Lung (tissue), 17 donors: ENCODE measurements at places on chromosomes 2 and 18. TPM values are rescaled to one million over a fixed set of nuclear protein-coding genes. Genes with fewer than 3 reads are reported as not detected.

GRCh38 chr2:169193618-169194017 lies 124.3 kb downstream of the DHRS9 start:
- H3K36me3 ChIP-seq = no peaks in the 10 kb centered on the region
- H3K4me3 ChIP-seq = no peak overlapping the region
- H3K27ac ChIP-seq = no peak overlapping the region
- no peak for DNase-seq
- no peaks in the 10 kb centered on the region for H3K4me1 ChIP-seq
- H3K27me3 ChIP-seq = no peaks in the 10 kb centered on the region

GRCh38 chr2:179927041-179927440 lies 65.6 kb upstream of the ZNF385B start:
- H3K27ac ChIP-seq = no peak overlapping the region
- no peaks in the 10 kb centered on the region for H3K27me3 ChIP-seq
- no peaks in the 10 kb centered on the region for H3K36me3 ChIP-seq

- H3K4me3 ChIP-seq = no peak overlapping the region
- no peak overlapping the region for H3K27ac ChIP-seq
- H3K36me3 ChIP-seq = no peaks in the 10 kb centered on the region
- DNase-seq = peak; percentile 68
Observed at GRCh38 chr2:30706534-30707303, 100.5 kb downstream of the CAPN13 start.

DNA sequence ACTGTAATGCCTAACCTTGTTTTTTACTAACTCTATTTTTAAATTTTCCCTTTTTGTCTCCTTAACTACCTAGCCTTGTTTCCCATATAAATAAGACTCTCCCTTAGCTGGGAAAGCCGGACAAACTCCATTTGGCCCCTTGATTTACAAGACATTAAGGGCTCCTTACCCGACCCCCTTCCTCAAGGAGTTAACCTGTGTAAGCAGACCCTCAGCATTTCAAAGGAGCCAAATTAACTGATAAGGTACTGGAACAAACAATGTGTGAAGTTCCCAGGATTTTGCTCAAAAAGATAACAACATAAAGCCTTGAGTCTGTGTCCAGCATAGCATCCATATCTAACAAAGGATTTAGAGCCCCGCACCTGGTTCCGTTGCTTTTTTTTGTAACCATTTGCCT lies 59.6 kb upstream of the C2orf15 start:
- H3K4me1 ChIP-seq = no peaks in the 10 kb centered on the region
- no peak overlapping the region for H3K4me3 ChIP-seq
- H3K36me3 ChIP-seq = no peaks in the 10 kb centered on the region
- H3K27me3 ChIP-seq = peaks cover 14% of the 10 kb centered on the region
- DNase-seq = no peak

DNA sequence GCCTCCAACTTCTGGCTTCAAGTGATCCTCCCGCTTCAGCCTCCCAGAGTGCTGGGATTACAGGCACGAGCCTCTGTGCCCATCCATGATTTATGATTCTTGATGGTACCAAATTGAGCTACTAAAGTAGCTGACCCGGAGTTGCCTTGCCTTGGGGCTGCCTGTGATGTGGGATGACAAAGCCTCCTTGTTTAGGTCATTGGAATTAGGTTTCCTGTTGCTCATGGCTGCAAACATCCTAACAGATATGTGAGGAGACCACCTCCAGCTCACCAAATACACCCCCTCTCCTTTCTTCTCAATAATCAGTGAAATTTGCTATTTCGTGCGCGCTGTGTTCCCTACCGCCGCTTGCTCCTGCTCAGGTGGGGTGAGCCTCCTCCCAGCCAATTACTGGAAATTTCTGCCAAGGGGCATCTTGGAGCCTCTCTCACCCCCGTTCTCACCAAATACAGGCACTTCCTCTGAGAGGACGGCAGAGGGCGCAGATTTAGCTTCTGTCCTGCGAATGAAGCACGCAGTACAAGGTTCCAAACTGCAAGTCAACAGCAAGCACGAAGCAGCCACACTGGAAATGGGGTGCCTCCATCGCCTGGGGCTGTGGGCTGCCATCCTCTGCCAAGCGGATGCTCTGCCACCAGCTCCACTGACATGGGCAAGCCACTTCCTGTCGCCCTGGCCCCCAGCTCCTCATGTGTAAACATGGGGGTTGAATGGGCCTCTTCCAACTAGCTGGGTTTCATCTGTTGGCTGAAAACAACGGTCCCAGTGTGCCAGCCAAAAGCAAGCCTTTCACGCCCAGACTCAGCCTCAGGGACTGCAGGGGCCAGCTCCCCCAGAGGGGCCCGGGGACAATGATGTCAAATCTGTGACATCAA lies 71.7 kb downstream of the NCAPH start:
- no peak overlapping the region for H3K4me3 ChIP-seq
- H3K36me3 ChIP-seq = no peaks in the 10 kb centered on the region
- peak; percentile 89 for DNase-seq
- H3K27me3 ChIP-seq = no peaks in the 10 kb centered on the region

DNA sequence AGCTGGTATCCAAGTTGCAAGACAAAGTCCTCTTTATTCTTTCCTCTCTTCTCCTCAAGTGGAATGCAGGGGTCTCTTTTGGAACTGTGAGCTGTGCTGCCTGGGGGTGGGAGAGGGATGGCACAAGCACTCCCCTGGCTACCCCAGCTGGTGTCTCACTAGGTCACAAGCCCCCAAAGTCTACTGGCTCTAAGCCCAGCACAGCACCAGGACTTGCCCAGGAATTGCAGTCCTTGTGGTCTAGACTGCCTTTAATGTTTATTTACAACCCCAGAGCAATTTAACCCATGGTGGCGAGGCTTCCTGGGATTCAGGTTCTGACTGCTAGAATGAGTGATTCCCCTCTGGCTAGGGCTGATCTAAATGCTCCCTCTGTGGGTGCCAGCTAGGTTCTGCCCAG lies 199.0 kb upstream of the STK17B start:
- no peaks in the 10 kb centered on the region for H3K27me3 ChIP-seq
- no peaks in the 10 kb centered on the region for H3K4me1 ChIP-seq
- H3K36me3 ChIP-seq = no peaks in the 10 kb centered on the region
- H3K4me3 ChIP-seq = no peak overlapping the region
- no peak overlapping the region for H3K27ac ChIP-seq

GRCh38 chr2:106827158-106827557 lies 58.8 kb downstream of the ST6GAL2 start:
- H3K4me1 ChIP-seq = no peaks in the 10 kb centered on the region
- no peak overlapping the region for H3K27ac ChIP-seq
- no peaks in the 10 kb centered on the region for H3K27me3 ChIP-seq
- no peak for DNase-seq
- H3K36me3 ChIP-seq = no peaks in the 10 kb centered on the region
- no peak overlapping the region for H3K4me3 ChIP-seq

GRCh38 chr2:157413326-157414035 lies 30.4 kb downstream of the CYTIP start:
- H3K36me3 ChIP-seq = no peaks in the 10 kb centered on the region
- no peaks in the 10 kb centered on the region for H3K27me3 ChIP-seq
- H3K27ac ChIP-seq = no peak overlapping the region
- no peaks in the 10 kb centered on the region for H3K4me1 ChIP-seq
- no peak overlapping the region for H3K4me3 ChIP-seq

GRCh38 chr18:21184396-21184996 lies 57.5 kb upstream of the GREB1L start:
- H3K27me3 ChIP-seq = no peaks in the 10 kb centered on the region
- no peak for DNase-seq
- H3K4me3 ChIP-seq = no peak overlapping the region
- H3K36me3 ChIP-seq = no peaks in the 10 kb centered on the region
- no peaks in the 10 kb centered on the region for H3K4me1 ChIP-seq

- H3K4me3 ChIP-seq = no peak overlapping the region
- H3K4me1 ChIP-seq = no peaks in the 10 kb centered on the region
- H3K27me3 ChIP-seq = no peaks in the 10 kb centered on the region
- no peak for DNase-seq
Observed at GRCh38 chr18:42520138-42520537, 565.1 kb downstream of the PIK3C3 start.

GRCh38 chr18:5413447-5413846 lies 117.9 kb upstream of the ZBTB14 start:
- no peaks in the 10 kb centered on the region for H3K36me3 ChIP-seq
- H3K4me3 ChIP-seq = no peak overlapping the region
- no peak for DNase-seq
- no peak overlapping the region for H3K27ac ChIP-seq

DNA sequence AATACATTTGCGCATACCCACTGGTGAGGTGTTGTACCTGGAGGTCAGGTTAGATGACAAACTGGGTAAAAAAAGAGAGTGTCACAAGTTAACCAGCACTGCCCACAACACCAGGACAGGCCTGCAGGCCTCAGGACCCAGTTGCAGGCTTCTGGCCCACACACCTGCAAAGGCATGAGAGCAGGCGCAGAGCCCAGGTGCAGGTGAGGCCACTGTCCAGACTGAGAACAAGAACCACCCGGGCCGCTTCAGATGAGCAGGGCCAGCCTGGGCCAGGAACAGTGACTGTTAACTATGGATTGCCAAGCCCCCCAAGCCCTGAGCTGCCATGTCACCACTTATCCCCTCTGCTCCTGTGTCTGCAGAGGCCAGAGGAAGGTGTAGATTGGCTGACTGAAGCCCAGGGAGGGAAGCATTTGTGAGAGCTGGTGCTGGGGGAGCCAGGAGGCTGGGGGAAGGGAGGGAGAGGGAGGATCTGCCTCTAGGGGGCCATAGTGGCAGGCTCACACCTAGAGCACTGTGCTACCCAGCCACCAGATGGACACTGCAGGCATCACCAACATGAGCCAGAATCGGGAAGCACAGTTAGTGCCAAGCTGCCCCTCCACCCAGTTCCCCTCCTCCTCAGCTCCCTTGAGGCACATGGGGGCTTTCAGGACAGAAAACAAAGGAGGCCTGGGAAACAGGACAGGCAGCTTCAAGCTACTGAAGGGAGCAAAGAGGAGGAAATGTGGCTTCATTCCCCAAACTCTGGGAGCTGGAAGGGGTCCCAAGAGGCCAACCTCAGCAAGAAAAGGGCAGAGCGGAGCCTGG lies 35.4 kb downstream of the SFXN5 start:
- H3K27me3 ChIP-seq = no peaks in the 10 kb centered on the region
- H3K36me3 ChIP-seq = no peaks in the 10 kb centered on the region
- DNase-seq = no peak
- H3K27ac ChIP-seq = no peak overlapping the region

DNA sequence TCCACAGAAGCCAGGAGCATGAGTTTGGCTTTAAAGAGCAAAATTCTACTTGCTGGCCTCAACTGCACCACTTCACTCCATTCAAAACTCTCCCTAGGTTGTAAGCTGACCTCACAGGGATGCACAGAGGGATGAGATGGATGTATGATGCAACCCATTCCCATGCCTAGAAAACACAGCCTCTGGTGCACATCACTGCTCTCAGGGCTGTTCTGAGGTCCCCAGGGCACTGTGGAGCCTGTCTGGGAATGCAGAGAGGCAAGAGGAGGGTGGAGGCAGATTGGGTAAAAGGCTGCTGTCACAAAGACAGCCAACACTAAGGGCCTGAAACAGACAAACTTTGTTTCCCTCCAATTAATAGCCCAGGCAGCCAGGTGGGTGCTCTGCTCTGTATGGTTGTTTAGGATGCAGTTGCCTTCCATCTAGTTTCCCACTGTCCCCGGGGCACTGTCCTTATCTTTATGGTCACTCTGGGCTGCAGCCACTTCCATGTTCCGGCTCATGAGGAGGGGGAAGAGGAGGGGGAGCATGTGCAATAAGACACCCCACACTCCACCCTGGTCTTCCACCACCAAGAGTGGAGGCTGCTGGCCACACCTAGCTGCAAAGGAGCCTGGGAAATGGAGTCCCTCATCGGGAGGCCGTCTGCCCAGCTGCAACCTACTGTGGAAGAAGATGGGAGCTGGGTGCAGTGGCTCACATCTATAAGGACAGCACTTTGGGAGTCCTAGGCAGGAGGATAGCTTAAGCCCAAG lies 7.0 kb downstream of the GPR45 start:
- no peak overlapping the region for H3K27ac ChIP-seq
- no peak overlapping the region for H3K4me3 ChIP-seq
- no peaks in the 10 kb centered on the region for H3K36me3 ChIP-seq
- no peaks in the 10 kb centered on the region for H3K4me1 ChIP-seq
- no peaks in the 10 kb centered on the region for H3K27me3 ChIP-seq

- no peaks in the 10 kb centered on the region for H3K27me3 ChIP-seq
- no peak overlapping the region for H3K4me3 ChIP-seq
- H3K27ac ChIP-seq = no peak overlapping the region
- H3K4me1 ChIP-seq = no peaks in the 10 kb centered on the region
Observed at GRCh38 chr18:44370861-44371260, 309.8 kb upstream of the SETBP1 start.

DNA sequence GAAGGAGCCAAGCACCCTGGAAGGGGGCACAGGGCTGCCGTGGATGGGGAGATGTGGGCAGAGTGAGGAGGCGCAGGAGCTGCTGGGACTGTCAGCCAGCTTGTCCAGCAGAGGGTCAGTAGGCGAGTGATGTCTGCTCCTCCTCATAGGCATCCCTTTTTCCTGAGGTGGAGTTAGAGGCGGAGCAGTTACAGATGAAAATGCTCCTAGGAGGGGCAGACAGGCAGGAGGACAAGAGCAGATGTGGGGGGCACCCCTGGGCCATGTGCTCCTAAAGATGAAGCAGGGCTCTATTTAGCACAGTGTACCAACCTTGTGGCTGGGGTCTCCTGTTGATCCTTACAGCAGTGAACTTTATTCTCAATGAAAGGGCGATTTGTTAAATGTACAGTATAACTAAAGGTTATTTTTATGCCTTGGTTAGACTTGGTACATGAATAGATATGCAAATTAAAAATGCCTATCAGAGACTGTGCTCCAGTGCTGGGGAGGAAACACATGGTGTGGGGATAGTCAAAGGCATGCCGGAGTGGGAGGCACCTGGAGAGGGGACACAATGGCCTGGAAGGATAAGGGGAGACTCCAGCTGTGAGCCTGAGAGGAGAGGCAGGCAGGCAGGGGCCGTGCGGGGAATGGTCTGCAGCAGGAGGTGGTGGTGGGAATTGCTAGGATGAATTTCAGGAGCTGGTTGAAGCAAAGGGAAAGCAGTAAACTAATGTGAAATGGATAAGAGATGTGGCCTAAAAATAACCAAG lies 175.3 kb downstream of the CLIP4 start:
- no peak overlapping the region for H3K4me3 ChIP-seq
- no peak overlapping the region for H3K27ac ChIP-seq
- H3K27me3 ChIP-seq = no peaks in the 10 kb centered on the region
- H3K36me3 ChIP-seq = no peaks in the 10 kb centered on the region

DNA sequence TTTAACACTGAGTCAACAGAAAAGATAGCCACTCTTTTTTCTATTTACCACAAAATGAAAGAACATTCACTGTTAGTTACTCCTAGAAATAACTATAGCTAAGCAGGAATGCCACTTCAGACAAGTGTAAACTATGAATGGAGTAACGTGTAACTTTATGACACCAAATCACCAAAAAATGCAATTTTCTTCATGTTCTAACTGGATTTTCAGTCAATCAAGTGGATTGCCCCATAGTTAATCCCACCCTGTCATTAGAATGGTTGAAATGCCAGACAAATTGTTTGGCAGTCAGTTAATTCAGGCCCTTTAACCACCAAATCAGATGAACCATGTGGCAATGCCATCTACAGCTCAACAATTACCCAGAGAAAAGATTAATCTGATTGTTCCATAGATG lies 9.9 kb downstream of the EPHA4 start:
- no peaks in the 10 kb centered on the region for H3K27me3 ChIP-seq
- H3K4me1 ChIP-seq = no peaks in the 10 kb centered on the region
- H3K4me3 ChIP-seq = no peak overlapping the region

The FBXO15 gene
- total RNA-seq = 9.7 TPM

The DNMT3A gene
- total RNA-seq = 61.0 TPM

The STEAP3 gene
- 47.8 TPM for total RNA-seq

The SCYGR8 gene
- total RNA-seq = not detected

The REEP1 gene
- 7.7 TPM for total RNA-seq

The SANBR gene
- 27.3 TPM for total RNA-seq

The C2orf15 gene
- total RNA-seq = 3.6 TPM

The RUFY4 gene
- total RNA-seq = 0.15 TPM

The FEV gene
- total RNA-seq = not detected

The FNDC4 gene
- total RNA-seq = 3.8 TPM

The MYO3B gene
- total RNA-seq = 0.03 TPM

The TMEM182 gene
- 7.6 TPM for total RNA-seq

The BCL2L11 gene
- total RNA-seq = 15.9 TPM

The SERPINB5 gene
- total RNA-seq = 0.92 TPM
